Natural killer cell treated with Interleukin-12 subunit alpha and Interleukin-12 subunit beta and Interleukin-15 and Interleukin-18, amount 100 ng/mL, for 72 hours (primary cell): ENCODE measurements at places on chromosomes 16 and 17. TPM values are rescaled to one million over a fixed set of nuclear protein-coding genes. Genes with fewer than 3 reads are reported as not detected.

The PYY gene
- total RNA-seq = not detected

The KRT39 gene
- total RNA-seq = not detected

The KRTAP4-5 gene
- total RNA-seq = not detected

The ATP2C2 gene
- not detected for total RNA-seq

The SPNS2 gene
- total RNA-seq = not detected

The HSPB9 gene
- total RNA-seq = not detected

The HS3ST3A1 gene
- total RNA-seq = 2.4 TPM

The CMTM2 gene
- total RNA-seq = 0.45 TPM

The CTF1 gene
- total RNA-seq = 0.36 TPM

The ANKRD11 gene
- 197 TPM for total RNA-seq

The LDHD gene
- total RNA-seq = 0.19 TPM

The ABCC12 gene
- not detected for total RNA-seq

The KRT24 gene
- total RNA-seq = not detected

The TBC1D3G gene
- not detected for total RNA-seq

The BICDL2 gene
- 0.50 TPM for total RNA-seq

The KRTAP4-4 gene
- not detected for total RNA-seq

The UBB gene
- total RNA-seq = 1,085 TPM

The NOS2 gene
- not detected for total RNA-seq

The ENDOV gene
- 15.2 TPM for total RNA-seq

The PRSS33 gene
- not detected for total RNA-seq

The ASIC2 gene
- not detected for total RNA-seq

The CDK5R1 gene
- total RNA-seq = 5.9 TPM

The FAAP100 gene
- total RNA-seq = 76.6 TPM

The CASKIN1 gene
- 0.26 TPM for total RNA-seq

The EVPL gene
- total RNA-seq = 0.05 TPM
